ENCODE measurements at places on chromosomes 16 and 17.

DNA sequence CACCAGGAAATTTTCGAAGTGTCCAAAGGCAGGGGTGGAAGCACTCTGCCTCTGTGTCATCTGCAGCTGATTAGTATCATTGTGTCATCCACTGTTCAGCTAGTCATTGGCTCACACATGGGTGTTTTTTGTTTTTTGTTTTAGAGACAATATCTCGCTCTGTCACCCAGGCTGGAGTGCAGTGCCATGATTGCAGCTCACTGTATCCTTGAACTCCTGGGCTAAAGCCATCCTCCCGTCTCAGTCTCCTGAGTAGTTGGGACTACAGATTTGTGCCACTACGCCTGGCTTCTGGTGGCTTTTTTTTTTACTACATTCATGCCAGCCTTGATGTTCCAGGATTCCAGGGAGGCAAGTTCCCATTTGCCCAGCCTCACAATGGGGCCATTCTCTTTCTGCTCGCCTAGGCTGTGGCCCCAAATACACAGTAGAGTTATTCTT is 32.5 kb upstream of the MYO18A start:
- no peak for DNase-seq

GRCh38 chr17:73323409-73324159 is 11.8 kb upstream of the CDC42EP4 start:
- no peak for DNase-seq

DNA sequence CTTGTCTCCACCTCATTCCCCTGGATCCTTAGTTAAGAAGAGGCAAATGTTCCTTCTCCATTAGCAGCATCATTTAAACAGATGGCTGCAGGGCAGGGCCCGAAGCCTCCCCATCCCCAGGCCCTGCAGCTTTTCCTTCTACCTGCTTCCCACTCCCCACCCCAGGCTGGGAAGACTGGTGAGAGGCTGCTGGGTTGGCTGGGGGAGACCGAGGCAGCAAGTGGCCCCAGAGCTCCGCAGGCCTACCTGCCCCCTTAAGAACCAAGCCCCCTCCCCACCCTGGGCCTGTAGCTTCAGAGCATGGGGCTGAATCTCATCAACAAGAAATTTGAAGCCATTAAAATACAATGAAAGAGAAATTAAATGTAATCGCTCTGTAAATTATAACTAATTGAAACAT is 22.1 kb upstream of the RPL38 start:
- no peak for DNase-seq

GRCh38 chr17:27849474-27850185 is 43.5 kb downstream of the LYRM9 start:
- no peak for DNase-seq

DNA sequence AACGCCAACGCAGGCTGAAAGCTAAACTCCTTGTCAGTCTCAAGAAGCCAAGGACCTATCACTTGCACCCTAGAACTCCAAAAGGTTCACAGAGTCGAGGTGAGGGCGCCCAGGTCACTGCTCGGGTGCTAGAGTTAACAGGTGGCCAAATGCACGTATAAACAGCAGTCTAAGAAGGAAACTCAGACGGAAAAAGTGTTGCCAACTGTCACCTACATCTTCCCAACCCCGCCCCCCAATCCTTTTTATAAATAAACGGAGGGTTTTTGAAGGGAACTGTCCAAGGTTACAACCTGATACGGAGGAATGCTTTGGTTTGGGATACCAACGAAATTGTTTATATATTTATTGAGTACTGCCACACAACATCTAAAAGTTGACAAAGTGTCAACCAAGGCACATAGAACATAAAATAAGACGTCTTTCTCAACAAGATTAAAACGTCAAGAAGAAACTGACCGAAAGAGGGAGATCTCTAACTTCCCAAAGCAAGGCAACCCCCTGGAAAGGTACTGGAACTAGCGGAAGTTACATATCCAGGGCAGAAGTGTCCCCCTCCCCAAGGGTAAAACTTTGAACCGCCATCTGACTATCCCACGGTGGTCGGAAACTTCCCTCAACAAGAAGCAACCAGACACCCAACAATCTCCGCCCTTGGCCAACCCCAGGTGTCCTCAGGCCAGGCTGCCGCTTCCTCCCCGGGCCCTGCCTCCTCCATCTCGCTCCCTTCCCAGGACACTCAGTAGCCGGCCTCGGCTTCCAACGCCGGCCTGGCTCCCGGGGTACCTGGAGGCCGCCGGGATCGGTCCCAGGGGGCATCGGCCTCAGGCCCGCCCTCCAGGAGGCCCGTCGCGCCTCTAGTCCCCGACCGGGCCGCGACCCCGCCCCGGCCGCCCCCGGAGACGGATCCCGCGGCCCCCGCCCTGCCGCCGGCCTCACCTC is 982 bp downstream of the SPAG9 start:
- DNase-seq: no peak

DNA sequence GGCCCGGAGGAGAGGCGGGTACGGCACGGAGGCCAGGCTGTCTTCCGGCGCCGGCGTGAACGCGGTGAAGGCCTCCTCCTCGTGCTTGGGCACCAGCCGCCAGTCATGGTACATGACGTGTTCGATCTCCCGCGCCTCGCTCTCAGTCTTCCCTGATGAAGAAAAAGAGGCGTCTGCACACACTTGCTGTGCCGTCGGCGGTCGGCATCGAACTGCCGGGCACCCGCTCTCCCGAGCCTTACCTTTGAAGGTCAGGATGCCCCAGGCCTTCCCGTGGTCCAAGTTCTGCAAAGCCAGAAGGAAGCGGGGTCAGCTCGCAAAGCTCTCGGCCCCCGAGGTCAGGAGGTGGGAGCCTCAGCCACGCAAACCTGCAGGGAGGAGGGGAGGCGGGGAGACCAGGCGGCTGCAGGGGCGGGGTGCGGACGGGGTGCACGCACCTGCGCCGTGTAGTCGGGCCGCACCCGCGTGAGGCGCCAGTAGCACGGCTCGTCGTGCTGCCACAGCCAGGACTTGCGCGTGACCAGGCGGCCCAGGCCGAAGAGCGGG is at the start of gene EME2:
Gene EME2, plus strand, starts transcription at position 449 of the 546 bp plus-strand sequence. CDS start 418 bp downstream, outside the sequence.
- DNase-seq: no peak

- no peak for DNase-seq
These were observed 182 bp upstream of the SPECC1 start for GRCh38 chr17:20009052-20009301.

- no peak for DNase-seq
These were observed 5.7 kb downstream of the CCR7 start for GRCh38 chr17:40559564-40559916.

DNA sequence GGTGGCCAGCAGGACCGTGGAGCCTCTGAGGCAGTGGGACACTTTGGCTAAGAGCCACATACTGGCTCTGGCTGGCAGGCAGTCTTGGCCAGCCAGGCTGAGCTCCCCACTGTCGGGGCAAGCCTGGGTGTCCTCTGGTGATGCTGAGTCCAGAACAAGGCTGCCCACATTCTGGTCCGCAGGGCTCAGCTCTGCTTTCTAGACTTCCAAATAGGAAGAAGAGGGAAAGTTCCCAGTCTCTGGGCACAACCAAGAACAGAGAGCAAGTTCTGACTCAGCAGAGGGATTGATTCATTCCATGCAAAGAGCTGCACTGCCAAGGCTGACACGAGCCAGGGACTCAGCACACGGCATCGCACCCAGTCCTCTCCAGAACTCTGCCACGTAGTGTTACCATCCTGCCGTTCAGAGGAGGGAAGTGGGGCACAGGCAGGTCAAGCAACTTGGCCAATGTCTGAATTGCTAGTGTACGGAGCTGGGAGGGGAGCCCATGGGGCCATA is 58.9 kb downstream of the NOS2 start:
- no peak for DNase-seq

DNA sequence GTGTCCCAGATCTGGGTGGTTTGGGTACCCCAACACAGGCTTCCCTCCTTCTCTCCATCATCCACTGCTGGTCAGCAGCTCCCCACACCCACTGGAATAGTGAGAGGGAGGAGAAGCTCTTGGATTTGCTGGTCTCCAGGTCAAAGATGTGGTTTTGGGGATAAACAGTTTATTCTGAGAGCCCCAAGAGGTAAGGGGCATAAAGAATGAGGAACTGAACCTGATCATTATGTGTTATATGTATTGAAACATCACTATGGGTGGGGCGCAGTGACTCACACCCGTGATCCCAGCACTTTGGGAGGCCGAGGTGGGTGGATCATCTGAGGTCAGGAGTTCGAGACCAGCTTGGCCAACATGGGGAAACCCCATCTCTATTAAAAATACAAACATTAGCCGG is 3.9 kb downstream of the DPEP2 start:
- no peak for DNase-seq

DNA sequence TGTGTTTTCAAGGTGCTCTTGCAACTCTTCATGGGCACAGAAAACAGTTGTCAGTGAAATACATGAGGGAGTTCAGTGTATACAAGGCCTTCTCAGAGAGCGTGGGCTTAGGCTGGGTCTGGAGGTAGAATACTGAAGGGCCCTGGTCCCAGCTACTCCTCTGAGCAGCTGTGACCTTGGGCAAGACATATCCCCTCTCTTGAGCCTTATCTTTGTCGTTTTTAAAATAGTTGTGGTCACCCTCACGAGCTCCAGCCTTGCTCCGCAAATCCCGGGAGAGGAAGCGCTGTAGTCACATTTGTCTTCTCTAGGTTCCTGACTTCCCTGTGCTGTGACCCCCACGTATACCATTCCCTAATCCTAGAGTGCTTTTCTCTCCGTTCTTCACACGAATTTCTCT is 3.6 kb downstream of the ZNRF1 start:
- no peak for DNase-seq

- DNase-seq: no peak
These were observed 36.9 kb downstream of the SOST start for GRCh38 chr17:43721537-43722268.

- no peak for DNase-seq
These were observed 29.3 kb upstream of the SMIM36 start for GRCh38 chr17:55540414-55541091.

- no peak for DNase-seq
These were observed 38.7 kb downstream of the MYO18A start for GRCh38 chr17:29141514-29141876.

- no peak for DNase-seq
These were observed 15.0 kb downstream of the NSMCE1 start for GRCh38 chr16:27253526-27253930.

DNA sequence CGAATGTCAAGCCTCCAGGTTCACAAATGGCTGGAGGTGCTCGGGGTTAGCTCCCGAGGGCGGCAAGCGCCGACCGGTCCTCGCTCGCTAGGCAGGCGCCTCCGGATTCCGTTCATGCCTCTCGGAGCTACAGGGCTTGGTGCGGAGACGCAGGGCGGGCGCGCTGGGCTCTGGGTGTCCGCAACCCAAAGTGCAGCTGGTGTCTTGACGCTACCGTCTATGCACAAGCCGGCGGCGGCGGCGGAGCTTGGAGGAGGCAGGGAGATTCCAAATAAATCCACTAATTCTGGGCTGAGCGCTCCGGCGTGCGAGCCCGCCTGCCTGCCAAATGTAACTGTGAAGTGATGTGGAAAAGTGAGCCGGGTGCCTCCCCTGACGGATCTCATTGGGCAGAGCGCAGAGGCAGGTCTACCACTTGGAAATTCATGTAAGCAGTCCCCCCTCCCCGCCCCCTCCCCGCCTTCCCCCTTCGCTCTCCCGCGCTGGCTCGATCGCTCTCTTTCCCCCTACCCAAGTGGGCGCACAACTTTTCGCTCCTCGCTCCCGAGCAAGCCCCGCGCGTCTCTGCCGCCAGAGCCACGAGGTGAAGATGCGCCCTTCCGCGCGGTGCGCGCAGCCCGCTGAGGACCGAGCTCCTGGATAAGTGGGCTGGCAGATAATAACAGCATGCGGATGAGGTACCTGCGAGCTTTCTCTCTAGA is at the start of gene CDH8:
Gene CDH8, minus strand, starts transcription at position 338 of the 701 bp plus-strand sequence. CDS start 15,035 bp downstream, outside the sequence.
- no peak for DNase-seq

- DNase-seq: no peak
These were observed 1.0 kb downstream of the NECAB2 start for GRCh38 chr16:83968891-83969649.

DNA sequence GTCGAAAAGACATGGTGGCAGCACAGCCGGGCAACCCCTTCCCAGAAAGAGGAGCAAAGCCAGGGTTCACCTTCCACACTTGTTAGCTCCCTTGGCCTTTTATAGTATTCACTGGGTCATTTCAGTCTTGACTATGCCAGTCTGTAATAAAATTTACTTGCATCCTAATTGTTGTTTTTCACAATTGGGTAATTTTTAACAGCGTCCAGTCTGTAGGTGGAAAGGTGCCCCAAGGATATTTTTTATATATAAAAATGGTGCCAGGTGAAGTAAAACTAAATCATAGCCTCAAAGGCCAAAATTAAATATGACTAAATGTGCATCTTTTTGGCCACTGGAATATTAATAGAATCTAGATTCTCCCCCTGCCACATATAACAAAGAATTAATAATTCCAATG is at the start of gene KRT26:
Gene KRT26, minus strand, starts transcription at position 101 of the 400 bp plus-strand sequence. Its CDS starts 88 bp downstream, at position 13.
- DNase-seq: no peak

DNA sequence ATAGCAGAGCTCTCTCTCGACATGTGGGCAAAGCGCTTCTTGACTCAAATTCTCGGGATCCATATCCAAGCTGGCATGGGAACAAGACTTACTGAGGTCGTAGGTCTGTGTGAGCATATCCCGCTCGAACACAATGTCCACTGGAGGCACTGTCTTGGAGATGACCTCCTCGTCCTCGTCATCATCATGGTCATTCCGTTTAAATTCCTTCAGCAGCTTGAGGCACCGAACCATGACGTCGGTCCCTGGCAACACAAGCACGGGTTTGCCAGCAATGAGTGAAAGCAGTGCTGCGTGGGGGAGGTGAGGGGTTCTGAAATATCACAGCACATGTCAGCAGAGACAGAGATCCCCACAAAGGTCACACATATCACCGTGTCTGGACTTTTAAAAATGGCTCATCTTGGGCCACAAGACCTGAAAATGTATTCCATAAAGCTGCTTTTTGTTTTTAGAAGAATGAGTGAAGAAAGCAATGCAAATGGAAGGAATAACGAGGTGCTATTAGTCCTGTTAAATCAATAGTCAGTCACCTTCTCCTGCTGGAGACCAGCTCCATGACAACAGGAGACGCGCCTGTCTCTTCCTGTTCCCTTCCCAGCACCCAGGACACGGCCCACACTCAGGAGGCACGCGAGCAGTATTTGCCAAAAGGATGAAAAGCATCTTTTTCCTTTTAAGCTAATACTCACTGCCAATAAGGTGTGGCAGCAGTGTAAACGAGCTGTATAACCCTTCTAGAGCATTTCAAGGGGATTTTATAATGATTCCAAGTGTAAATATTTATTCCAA is 37.9 kb downstream of the GTF3C1 start:
- DNase-seq: no peak

DNA sequence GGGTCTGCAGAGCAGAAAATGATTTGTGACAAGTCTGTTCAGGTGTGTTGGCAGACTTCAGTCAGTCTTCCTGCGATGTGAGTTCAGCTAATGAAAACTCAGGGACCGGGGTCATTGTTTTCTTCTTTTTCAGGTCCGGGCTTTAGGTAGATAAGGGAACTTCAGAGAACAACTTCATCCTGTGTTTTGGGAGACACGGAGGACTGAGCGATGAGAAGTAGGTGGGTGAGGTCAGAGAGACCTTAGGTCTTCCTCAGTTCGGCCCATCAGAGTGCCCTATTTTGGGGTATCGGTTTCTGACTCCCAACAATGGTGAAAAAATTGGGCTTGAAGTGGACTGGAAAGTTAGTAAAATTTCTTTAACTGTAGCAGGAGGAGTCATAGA is 88.9 kb upstream of the ATF7IP2 start:
- no peak for DNase-seq

- no peak for DNase-seq
These were observed 230.7 kb downstream of the KATNIP start for GRCh38 chr16:27780468-27781194.

GRCh38 chr17:48634493-48635208 is 8.5 kb upstream of the HOXB9 start:
- DNase-seq: no peak

GRCh38 chr16:50889276-50889675 is 147.4 kb downstream of the CYLD start:
- DNase-seq: no peak

Measured in stimulated activated CD4-positive, alpha-beta T cell treated with anti-CD3 and anti-CD28 coated beads, Interleukin-15, amount 100 ng/mL, for 1 hour (primary cell).